ENCODE measurements at places on chromosomes 1 and 21.

- no peak for DNase-seq
Observed at GRCh38 chr1:112904831-112905261, 51.1 kb downstream of the SLC16A1 start.

GRCh38 chr1:180182643-180183311 lies 28.1 kb downstream of the QSOX1 start:
- peak; percentile 75 for DNase-seq

GRCh38 chr1:21939650-21940374 lies 2.7 kb upstream of the HSPG2 start:
- peak; percentile 18 for DNase-seq

DNA sequence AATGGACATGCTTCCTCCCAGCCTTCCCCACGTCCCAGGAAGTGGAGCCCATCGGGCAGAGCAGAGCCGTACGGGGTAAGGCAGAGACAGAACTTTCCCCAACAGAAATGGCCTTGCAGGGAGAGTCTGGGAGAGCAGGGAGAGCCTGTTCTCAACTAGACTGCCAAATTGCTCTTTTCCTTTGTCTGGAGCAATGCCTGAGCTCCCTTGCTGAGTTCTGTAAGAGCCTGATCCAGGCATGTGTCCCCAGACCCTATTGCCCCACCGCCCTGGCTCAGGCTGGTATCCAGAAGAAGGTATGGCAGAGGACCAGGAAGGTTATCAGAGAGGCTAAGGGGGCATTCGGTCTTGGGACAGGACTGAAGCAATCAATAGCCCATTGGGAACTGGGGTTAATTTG lies 79.9 kb downstream of the TMEM53 start:
- no peak for DNase-seq

- DNase-seq: peak; percentile 73
Observed at GRCh38 chr1:162822391-162823200, 32.1 kb downstream of the HSD17B7 start.

- DNase-seq: peak; percentile 27
Observed at GRCh38 chr1:90122654-90123340, 127.9 kb downstream of the ZNF326 start.

GRCh38 chr1:184822267-184822666 lies 67.6 kb upstream of the EDEM3 start:
- DNase-seq: peak; percentile 75

DNA sequence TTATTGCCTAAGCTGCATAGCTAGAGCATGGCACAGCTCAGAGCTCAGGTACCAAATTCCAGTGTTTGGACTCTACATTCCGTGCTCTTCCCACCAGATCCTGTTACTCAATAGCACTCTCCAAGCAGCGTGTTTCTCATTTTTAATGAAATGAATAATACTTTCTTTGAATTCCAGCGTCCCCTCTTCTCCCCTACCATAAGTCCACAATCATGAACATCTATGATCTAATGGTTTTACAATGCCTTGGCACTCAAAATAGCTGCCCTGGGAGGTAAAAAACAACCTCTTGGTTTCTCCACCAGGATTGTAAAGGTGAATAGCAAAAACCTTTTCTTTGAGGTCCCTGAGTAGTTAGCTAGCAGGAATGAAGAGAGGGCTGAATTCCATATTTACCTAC lies 480.0 kb upstream of the PKN2 start:
- no peak for DNase-seq

DNA sequence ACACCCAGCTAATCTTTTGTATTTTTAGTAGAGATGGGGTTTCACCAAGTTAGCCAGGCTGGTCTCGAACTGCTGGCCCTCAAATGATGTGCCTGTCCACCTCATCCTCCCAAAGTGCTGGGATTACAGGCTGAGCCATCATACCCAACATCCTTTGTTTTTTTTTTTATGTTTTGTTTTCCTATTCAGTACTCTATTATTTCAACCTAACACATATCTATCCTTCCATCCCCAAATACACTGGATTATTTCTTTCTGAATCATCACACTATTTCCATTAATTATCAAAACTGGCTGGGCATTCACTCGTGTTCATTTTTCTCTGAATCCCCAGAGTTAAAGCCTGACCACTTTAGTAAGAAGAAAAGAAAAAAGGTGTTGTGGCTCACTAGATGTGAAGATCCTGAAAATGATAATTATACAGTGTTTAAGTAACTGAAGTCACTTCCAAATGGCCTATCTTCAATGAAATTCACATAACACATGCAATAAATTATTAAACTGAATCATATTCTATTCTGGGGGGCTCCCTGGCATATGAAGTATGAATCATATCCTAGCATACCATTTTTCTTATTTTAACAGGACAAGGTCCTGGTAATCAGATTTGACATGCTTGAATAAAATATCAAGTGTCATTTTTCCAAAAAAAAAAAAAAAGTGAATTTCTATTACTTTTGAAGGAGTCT lies 1754.2 kb downstream of the BRINP3 start:
- no peak for DNase-seq

DNA sequence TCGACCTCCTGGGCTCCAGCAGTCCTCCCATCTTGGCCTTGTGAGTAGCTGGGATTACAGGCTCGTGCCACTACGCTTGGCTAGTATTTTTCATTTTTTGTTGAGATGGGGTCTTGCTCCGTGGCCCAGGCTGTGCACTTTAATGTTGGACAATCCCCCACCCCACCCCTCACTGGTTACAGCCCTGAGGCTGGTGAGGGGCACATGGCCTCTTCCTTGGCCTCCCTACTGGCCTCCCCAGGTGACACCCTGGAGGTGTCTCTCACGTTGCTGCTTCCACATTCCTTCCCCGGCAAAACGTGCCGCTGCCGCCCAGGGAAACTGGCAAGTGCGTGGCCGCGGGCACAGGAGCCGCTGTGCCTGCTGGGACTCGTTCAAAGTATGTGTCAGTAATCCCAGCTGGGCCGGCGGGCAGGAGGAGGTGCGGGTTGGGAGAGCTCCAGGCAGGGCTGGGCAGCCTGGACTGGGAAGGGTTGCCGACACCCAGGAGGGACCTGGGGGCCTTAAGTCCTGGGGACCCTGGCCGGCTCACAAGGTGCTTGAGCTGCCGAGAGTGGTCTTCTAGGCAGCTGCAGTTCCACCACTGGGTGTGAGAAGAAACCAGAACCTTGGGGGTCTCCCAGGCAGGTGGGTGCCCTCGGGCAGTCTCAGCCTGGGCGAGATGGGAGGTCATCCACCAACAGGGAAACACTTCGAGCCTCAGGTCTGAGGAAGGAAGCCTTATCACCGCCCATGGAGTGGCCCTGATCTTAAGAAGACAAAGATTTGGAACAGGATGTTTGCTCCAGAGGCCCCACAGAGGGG lies 6.5 kb downstream of the WNT3A start:
- DNase-seq: no peak

DNA sequence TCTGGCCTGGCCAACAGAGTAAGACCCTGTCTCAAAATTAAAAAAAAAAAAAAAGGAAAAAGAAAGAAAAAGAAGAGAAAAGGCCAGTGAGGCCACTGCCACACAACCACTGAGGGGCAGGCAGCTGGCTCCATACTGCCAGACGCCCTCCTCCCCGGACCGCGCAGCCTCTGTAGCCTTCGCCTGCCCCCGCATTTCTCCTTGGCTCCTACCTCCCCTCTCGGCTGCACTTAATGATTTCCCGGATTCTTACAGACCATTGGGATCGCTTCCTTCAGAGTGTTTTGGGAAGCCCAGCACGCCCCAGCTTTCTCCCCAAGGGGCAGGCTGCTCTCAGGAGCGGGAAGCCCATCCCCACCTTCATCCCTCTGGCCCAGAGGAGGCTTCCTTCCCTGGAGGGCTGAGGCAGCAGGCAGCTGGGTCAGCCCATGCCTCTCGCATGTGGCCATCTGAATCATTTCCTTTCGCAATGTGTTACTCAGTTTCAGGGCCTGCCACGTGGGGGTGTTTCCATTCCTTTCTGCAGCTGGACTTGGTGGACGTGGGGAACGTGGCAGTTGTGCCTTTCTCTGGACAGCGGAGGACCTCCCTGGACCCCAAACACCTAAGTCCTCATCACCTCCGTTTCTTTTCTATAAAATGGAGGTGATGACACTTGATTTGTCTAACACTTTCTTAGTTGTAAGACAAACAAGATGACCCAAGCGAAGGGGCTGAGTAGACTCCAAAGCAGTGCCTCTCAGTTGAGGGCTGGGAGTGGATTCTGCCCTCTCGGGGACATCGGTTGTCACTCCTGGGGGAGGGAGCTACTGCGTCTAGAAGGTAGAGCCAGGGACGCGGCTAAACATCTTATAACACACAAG lies 2.3 kb downstream of the SLC2A5 start:
- DNase-seq: no peak

DNA sequence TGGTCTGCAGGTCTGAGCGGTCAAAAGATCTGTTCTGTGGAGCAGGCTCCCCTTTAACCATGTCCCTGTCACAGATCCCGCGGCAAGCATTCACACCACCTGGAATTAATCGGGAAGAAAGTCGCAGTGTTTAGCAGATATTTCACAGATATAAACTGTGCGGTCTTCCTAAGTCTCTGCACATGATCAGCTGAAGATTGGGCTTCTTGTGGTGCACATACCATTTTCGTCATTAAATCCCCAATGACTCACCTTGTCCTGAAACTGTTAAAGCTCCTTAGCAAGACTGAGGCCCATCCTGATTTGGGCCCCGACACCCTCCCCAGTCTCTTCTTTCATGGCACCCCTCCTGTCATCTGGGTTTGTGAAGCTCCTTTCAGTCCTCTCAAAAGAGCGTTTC lies 158.8 kb downstream of the KIF26B start:
- DNase-seq: no peak

Measured in COR-L47 (cell line).